ENCODE measurements at places on chromosomes 11 and 22. TPM values are rescaled to one million over a fixed set of nuclear protein-coding genes. Genes with fewer than 3 reads are reported as not detected.

FGF19 gene
- 0.09 TPM for total RNA-seq

OR4A5 gene
- not detected for total RNA-seq

OR5W2 gene
- not detected for total RNA-seq

CAPN1 gene
- total RNA-seq = 113 TPM

SLC25A22 gene
- total RNA-seq = 21.8 TPM

CREB3L1 gene
- 5.5 TPM for total RNA-seq

PAMR1 gene
- total RNA-seq = not detected

ZP1 gene
- not detected for total RNA-seq

MYBPC3 gene
- 0.05 TPM for total RNA-seq

RIMBP3B gene
- total RNA-seq = 0.24 TPM

PITPNB gene
- total RNA-seq = 48.0 TPM

LINC01488 gene
- not detected for total RNA-seq

CAT gene
- total RNA-seq = 38.6 TPM

UBQLNL gene
- total RNA-seq = not detected

OR10A5 gene
- not detected for total RNA-seq

Data from A549 treated with GW870086 at 1 μM for 4 hours (cell line).